ENCODE measurements at places on chromosomes 5 and 9.
A peak's percentile ranks its signal among the peaks of the same experiment; 100 is the strongest.

GRCh38 chr5:62572918-62573514 lies 5.6 kb upstream of the LRRC70 start:
- DNase-seq = no peak

DNA sequence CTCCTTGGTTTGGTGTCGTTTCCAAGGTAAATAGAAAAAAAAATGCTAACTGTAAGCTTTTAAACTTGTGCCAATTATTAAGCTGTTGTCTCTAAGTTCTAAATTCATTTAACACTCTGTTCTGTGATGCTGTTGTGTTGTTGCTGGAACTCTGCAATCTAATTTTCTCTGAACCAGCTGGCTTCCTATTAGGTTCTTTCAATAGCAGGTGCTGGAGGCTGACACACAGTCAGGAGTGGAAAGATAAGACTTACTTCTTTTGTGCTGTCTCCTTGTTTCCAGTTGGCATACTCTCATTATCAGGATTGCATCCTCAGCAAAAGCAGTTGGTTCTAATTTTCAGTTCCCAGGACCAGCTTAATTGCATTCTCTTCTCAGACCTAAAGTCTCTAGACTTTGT lies 1252.6 kb upstream of the NUDT12 start:
- no peak for DNase-seq

GRCh38 chr5:102663749-102664530 lies 91.2 kb upstream of the PAM start:
- no peak for DNase-seq

DNA sequence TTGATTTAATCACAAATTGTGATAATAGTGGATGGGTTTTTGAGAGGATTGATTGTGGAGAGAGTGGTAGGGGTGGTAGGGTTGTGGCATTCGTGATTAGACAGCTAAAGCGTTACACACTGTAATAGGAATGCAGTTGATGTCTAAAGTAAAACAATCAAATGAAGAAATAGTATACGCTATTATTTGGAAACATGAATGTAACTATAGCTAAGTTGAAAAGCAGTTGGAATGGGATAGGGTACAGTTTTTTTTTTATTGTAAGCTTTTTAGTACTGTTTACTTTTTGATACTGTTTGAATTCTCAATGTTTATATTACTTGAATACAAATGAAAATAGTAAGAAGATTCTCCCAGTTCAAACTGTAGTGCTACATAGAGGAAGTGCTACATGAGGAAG lies 51.8 kb downstream of the RANBP17 start:
- no peak for DNase-seq

- DNase-seq = no peak
These were observed 296.0 kb downstream of the ATPSCKMT start for GRCh38 chr5:9953691-9954090.

DNA sequence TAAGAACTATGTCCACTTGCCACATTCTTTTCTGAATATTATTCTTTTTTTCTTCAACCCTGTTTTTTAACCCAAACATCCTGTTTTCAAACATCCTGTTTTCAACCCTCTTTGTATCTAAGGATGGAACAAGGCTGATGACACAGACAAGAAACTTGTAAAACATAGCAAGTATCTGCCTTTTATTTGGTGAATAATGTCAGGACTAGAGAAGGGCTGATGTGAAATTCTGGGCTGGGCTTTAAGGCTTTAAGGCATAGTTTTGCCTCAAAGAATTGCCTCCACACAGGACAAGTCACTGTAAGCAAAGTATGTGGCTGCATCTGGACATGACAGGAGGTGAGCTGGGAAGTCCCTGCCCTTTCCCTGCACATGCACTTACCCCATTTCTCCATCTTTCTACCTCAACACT lies 42.5 kb upstream of the RIC1 start:
- peak; percentile 51 for DNase-seq

- DNase-seq = no peak
These were observed 93.5 kb downstream of the ZNF608 start for GRCh38 chr5:124652892-124653441.

GRCh38 chr9:3359778-3360177 lies 166.0 kb downstream of the RFX3 start:
- DNase-seq = no peak

DNA sequence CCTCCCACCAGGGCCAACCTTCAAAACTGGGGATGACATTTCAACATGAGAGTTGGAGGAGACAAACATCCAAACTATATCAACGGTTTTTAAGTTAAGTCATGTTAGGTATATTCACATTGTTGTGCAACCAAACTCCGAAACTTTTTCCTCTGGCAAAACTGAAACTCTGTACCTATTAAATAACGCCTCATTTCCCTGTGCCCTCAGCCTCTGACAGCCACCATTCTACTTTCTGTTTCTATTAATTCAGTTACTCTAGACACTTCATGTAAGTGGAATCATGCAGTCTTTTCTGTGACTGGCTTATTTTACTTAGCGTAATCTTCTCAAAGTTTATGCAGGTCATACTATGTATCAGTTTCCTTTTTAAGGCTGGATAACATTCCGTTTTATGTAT lies 85.0 kb downstream of the CWC27 start:
- DNase-seq = no peak

- DNase-seq = no peak
These were observed 2.0 kb downstream of the NDUFS6 start for GRCh38 chr5:1803192-1803591.

DNA sequence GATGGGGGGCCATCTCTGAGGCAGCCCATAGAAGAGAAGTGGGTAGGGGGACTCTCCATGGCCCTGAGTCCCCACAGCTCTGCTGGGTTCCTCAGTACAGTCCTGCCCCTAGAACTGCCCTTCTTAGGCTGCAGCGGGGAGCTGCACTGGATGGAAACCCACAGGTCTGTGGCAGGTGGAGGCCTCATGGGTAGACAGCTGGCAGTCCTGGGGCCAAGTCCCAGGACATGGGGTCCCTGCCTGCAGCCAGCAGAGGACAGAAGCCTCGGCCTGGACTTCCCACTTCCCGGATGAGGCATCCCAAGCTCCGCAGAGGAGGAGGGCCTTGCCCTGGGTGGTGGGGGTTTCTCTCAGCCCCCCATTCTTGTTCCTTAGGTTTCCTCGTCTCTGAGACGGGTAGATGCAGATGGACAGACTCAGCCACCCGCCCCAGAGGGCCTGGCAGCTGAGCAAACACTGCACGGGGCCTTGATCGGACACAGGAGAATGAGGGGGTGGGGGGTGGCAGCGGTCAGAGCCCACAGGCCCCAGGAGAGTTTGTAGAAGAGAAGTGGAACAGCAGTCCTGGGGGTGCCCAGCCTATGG lies 153.8 kb downstream of the C9orf50 start:
- DNase-seq = no peak

DNA sequence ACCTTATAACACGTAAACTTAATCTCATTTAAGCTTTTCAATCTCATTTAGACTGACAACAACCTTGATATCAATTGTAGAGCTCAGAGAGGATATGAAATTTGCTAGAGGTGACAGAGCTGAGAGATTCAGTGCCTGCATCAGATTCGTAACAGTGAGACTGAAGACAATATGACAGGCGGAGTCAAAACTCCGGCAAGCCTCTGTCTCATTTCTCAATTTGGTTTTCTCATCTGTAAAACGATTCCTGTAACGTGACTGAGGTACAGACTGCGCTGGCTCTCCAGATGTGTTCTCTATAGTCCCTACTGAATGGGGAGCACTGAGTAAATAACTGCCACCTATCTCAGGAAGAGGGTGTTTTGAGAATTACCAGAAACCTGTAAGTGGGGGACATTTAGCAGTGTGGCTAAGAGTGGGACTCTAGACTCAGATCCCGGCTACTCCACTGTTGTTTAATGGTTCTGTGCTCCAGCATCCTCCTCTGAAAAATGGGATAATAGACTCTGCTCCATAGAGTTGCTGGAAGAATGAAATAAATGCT lies 3.0 kb upstream of the MCIDAS start:
- no peak for DNase-seq

- no peak for DNase-seq
These were observed 152.4 kb upstream of the CCDC152 start for GRCh38 chr5:42604171-42604711.

GRCh38 chr9:105318729-105319191 lies 74.3 kb downstream of the SLC44A1 start:
- DNase-seq = no peak

GRCh38 chr5:106853266-106853665 lies 817.5 kb downstream of the EFNA5 start:
- no peak for DNase-seq

All from CD4-positive, alpha-beta memory T cell (primary cell).